ENCODE measurements at places on chromosomes 3 and 15.

- DNase-seq = no peak
Observed at GRCh38 chr3:115792206-115792955, 169.1 kb downstream of the GAP43 start.

DNA sequence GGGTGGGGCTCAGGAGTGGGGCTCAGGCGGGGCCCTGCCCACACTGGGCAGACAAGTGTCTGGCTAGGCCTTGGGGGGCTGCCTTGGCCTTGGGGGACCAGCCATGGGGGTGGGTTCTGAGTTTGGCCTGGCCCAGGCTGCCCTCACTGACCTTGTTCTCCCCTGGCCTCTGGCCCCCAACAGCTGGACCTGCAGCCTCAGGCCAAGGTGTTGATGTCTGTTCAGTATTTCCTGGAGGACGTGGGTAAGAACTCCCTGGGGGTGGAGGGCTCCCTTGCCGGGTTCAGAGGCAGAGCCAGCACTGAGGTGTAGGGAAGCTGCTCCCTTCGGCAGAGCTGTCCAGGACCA, 20.0 kb downstream of the PRKCD start:
- DNase-seq = no peak

DNA sequence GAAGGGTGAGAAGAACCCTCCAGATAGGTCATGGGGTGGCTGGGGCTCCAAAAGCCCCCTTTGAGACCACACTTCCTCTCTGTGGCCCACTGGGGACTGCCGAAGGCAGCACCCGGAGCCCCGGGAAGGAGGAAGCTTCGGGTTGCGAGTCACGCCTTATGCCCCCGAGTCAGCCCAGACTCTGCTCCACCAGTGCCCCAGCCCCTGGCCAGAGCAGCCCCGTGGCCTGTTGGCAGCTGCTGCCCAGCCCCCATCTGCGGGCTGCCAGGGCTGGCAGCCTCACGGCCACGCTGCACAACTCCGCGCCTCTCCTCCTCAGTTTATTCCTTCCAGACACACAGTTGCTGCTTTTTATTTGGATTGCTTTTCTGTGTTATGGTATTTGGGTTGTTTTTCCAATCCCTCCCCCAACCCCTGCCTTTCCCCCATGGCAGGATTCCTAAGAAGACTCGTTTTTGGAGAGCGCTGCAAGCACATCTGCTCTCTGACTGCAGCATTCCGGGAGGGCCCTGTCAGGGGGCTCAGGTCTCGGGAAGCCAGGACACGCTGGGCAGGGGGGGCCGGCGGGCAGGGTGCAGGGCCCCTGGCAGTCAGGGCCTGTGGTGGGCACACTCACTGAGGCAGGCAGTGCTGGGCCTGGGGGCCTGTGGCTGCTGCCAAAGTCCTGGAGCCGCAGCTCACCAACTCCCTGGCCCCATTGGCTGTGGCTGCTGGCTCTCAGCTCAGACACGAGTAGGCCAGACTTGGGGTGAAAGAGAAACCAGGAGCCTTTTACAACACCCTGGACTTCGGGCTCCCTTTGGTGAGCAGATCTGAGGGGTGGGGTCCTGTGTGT, 20.2 kb downstream of the MAGEF1 start:
- DNase-seq = no peak

DNA sequence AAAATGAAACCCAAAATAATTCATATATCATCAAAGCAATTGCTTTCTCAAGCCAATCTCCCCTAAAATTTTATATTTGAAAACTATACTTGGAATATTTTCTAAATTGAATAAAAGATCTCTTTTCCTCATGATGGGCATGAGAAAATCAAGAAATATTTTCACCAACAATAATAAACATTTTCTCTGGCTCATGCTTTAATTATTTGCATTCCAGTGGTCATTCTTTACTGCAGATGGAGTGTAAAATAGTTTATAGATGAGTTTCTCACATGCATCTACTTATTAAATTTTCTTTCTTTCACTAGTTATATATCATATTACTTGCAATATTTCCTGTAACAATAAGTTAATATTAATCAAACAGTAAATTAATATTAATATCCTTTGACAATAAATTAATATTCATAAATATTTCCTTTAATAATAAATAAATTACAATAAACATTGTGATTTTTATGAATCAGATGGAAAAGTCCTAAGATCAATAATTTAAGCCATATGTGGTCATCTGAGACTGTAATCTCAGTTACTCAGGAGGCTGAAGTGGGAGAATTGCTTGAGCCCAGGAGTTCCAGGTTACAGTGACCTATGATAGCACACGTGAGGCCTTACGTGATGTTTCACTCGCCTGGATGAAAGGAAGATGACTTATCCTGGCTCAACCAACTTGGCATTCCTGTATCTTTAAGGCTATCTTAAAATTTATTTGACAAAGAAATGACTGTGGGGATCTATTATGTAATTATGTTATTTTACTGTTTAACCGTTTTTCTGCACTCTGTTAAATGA, 958.8 kb downstream of the ZPLD1 start:
- DNase-seq = peak; percentile 0

DNA sequence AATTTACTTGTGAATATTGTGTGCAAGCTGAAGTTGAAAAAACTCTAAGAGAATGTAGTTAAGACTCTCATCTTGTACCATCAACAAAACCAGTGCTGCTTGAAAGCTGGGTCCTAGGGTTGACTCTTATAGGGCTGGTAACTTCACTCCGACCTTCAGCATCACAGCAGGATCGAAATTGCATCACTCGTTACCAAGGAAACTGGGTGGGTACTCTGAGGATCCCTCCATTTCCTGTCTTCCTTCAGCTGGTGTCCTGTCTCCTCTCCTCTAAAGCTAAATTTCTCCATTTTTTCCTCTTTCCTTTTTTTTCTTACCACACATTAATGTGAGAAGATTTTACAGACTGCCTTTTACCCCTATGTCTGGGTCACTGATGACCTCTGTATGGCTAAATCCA, 3.0 kb upstream of the APH1B start:
- DNase-seq = no peak

- DNase-seq = no peak
Observed at GRCh38 chr15:63027646-63028045, 14.9 kb upstream of the TPM1 start.

GRCh38 chr15:86892774-86893449, 813.2 kb downstream of the AGBL1 start:
- DNase-seq = no peak

- no peak for DNase-seq
Observed at GRCh38 chr15:31237043-31237324, 89.7 kb upstream of the KLF13 start.

DNA sequence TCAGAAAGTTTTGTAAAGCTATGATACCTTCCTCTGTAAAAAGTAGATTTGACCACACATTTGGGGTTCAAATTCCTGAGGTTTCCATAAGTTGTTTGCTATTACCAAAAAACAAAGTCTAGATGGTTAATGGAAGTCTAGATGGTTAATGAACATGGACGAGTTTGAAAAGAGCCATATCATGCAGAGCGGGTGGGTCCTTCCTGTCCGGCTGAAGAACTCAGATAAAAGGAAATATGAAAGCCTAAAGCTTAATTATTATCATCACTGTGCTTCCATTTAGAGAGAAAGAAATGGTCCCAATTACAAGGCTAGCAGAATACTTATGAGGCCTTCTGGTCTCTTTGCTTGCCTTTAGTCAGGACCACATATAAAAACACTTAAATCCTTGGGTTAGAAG, 132.1 kb upstream of the SATB1 start:
- DNase-seq = no peak

GRCh38 chr15:75695220-75695619, 17.4 kb downstream of the CSPG4 start:
- no peak for DNase-seq

DNA sequence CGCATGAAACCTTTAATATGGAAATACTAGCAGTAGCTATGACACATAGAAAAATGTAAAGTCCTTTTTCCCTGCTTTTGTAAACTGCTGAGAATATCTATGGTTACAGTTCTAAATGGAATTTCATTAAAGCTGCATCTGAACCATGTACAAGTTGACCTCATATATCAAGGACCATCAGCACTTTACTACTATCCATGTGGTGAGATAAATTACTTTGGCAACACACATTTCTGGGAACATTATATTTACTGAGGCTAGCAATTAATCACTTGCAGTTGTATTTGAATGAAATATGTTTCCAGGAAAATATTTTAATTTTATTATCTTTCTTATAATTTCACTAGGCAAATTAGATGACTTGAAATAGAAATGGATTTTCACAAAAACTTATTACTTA, 545.5 kb downstream of the NAALADL2 start:
- no peak for DNase-seq

DNA sequence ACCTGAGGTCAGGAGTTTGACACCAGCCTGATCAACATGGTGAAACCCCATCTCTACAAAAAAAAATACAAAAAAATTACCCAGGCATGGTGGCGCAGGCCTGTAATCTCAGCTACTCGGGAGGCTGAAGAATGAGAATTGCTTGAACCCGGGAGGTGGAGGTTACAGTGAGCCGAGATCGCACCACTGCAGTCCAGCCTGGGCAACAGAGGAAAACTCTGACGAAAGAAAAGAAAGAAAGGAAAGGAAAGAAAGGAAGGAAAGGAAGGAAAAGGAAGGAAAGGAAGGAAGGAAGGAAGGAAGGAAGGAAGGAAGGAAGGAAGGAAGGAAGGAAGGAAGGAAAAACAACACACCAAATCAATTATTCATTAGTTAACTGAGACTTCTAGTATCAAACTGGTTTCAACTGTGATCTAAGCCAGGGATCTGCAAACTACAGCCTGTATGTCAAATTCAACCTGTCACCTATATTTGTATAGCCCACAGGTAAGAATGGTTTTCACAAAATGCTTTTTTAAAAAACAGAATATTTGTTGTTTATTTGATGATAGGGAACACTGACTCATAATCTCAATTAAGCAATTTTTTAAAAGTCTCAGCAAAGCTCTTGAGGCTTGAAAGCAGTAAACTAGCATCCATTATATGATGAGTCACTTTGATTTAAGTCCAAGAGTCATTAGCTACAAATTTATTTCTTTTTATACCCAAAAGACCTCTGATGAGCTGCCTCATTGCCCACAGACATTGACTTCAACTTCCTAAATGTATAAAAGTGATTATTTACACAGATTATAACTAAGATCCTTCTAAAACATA, 127.6 kb downstream of the TBL1XR1 start:
- DNase-seq = no peak

DNA sequence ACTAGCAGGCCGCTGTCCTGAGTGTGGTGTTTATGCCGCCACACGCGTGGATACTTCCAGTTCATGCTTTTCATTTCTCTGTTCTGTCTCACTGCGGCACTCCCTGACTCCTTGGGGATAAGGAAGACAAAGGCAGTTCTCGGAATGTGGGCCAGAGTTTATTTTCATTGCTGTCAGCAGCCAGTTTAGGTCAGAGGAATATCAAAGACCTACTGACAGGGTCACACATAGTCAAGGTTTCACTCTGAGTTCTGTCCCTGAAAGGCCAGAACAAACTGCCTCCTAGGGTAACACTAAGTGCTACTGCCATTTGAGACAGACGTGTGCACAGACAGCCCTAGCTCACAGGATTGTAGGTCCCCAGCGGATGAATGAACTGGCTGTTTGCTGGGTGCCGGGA, 27.3 kb upstream of the SPTBN5 start:
- no peak for DNase-seq
